ENCODE measurements at places on chromosomes 2 and 18.

- no peak for DNase-seq
These were observed 107.8 kb upstream of the TPO start for GRCh38 chr2:1305342-1306013.

- DNase-seq: no peak
These were observed 20.5 kb upstream of the RPL37A start for GRCh38 chr2:216478151-216478550.

- DNase-seq: no peak
These were observed 138.4 kb upstream of the HNRNPA3 start for GRCh38 chr2:177074099-177074710.

- no peak for DNase-seq
These were observed 4.0 kb upstream of the MREG start for GRCh38 chr2:216017365-216017764.

DNA sequence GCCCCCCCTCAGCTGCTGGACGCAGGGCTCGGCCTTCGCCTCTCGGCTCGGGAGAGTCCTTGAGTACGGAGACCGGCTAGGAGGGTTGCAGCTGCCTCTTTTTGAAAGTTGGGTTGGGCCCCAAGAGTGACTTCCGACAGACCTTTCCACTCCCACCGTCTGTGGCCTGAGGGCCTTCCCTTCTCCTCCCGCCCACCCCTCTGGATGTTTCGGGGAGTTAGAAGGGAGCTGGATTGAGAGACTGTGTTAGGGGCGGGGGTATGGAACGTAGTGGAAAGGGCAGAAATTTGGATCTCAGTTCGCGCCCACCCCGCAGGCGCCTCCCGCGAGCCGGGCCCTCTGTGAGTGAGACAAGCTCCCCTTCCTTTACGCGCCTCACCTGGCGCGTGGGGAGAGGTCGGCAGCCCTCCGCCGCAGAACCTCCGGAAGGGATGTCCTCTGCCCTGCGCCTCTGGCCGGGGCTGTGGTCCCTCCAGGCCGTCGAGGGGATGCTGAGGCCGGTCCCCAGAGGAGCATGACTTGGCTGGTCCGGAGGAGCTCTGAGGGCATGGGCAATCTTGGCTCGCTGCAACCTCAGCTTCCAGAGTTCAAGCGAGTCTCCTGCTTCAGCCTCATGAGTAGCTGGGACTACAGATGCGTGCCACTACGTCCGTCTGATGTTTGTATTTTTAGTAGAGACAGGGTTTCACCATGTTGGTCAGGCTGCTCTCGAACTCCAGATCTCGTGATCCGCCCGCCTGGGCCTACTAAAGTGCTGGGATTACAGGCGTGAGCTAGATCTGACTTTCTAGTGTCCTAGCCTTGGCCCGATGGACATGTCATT lies 15.9 kb downstream of the C2orf74 start:
- DNase-seq: no peak

GRCh38 chr2:229489016-229489415 lies 217.9 kb upstream of the PID1 start:
- DNase-seq: no peak

DNA sequence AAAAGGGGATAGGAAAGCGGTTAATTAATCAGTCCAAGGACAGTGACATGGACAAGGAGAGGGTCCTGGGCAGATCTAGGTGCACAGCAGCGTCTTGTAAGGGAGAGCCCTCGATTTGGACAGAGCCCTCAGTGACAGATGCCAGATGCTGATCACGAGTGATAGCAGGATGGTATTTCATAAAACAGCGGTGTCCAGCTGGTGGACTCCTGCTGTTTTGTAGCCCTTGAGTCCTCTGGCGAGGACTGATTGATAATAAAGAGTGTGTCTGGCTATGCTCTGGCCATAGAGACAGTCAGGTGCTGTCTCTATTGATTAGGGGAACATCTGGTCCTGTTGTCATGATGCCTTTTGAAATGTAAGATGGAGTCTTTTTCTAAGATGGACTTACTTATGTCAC lies 180.7 kb downstream of the NCK2 start:
- no peak for DNase-seq

GRCh38 chr2:31246184-31246852 lies 12.4 kb downstream of the EHD3 start:
- no peak for DNase-seq

DNA sequence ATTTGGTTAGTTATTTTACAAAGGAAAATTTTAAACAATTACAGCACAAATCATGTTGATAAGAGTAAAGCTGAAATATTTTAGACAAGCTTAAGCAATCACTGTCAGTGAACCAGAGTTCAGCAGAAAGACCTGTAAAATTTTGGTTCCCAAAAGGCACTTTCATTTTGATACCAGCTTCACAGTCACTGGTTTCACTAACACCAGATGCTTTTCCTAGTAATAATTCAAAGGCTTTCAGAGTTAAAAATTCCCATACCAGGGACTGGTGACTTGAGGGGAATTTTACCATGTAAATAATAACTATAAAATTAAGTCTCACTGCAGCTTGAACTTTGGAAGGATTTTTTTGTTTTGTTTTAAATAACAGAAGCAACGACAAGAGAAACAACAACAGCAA lies 102.3 kb upstream of the CD302 start:
- no peak for DNase-seq

- no peak for DNase-seq
These were observed 2.1 kb upstream of the EMILIN1 start for GRCh38 chr2:27076323-27076722.

DNA sequence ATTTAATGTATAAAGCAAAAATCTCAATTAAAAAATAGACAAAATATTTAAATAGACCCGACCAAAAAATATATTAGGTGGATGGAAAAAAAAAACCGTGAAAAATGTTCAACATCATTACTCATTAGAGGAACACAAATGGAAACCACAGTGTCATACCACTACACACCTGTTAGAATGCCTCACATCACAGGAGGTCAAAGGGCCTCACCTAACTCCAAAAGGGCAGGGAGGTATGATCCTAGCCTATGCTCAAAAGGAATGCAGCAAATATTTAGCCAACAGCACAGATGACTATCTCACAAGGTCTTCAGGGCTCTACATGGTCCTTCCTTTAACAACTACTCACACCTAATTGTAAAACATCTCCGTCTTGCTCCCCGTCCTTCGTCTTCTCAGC lies 185.5 kb upstream of the SETBP1 start:
- DNase-seq: no peak

DNA sequence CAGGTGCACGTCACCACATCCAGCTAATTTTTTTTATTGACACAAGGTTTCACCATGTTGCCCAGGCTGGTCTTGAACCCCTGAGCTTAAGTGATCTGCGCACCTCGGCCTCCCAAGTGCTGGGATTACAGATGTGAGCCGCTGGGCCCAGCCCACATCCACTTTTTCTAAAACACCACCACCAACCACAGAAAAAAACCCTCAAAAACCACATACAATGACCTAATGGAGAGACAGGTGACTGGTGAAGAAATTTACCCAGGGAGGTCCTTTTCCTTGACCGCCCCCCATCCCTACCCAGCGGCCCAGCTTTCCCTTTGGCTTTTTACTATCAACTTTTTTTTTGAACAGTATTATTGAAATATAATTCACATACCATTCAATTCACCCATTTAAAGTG lies 47.9 kb downstream of the CACNB4 start:
- DNase-seq: no peak

- no peak for DNase-seq
These were observed 230.0 kb upstream of the PARD3B start for GRCh38 chr2:204315236-204315662.

DNA sequence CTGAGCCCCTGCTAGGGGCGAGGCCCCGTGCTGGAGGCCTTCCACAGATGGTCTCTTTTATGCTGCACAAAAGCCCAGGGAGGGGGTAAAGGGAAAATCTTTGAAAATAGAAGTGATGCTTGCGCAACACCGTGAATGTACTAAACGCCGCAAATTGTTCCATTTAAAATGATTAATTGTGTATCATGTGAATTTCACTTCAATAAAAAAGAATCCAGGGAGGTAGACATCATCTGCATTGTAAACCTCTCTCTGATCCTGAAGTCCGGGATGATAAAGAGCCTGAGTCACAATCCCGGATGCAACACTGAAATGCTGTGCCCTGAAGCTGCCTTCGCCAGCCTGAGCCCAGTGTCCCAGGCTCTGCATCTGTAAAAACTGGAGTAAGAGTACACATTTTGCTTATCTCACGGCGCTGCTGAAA lies 107.7 kb upstream of the PPP1CB start:
- DNase-seq: peak; percentile 73

- DNase-seq: no peak
These were observed 17.6 kb downstream of the PRKCE start for GRCh38 chr2:45669032-45669486.

- DNase-seq: no peak
These were observed 29.1 kb downstream of the SLC4A3 start for GRCh38 chr2:219656526-219656925.

DNA sequence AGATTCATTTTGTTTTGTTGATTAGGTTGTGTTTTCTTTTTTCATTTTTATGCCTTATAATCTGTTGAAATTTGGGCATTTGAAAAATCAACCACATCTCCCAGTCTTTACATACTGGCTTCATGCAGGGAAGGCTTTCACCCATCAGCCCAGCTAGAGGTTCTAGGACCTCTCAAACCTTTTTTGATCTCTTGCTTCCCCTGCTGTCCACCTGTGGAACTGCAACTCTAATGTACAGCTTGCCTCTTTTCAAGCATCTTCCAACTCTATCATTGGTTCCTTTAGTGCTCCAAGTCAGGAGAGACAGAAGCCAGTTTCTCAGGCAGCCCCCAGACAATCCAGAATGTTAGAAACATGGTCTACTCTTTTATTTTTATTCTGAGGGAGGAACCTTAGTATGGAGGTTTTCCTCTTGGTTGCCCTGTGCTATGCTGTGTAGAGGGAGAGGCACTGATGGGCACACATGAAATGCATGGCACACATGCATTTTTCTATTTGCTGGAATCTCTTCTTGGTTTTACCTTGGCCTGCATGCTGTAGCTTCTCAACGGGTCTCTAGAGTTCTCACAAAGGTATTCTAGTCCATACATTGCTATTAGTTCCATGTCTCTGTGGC lies 107.2 kb upstream of the L3MBTL4 start:
- no peak for DNase-seq

DNA sequence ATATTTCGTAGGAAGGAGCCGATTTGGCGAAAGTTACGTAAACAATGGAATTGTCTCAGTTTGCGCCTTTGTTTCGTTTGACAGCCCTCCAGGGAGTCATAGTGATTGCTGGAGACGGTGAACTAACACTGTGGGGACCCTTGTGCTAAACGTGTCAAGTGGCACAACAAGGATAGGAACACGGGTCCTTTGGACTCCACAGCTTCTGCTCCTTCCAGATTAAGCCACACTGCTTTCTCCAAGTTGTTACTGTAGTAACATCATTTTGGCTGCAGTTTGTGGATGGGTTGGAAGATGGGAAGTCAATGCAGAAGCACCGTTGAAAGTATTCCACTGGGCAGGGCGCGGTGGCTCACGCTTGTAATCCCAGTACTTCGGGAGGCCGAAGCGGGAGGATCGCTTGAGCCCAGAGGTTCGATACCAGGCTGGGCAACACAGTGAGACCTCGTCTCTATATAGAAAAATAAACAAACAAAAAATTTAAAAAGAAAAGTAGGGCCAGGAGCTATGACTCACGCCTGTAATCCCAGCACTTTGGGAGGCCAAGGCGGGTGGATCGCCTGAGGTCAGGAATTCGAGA lies 636 bp upstream of the IMMT start:
- no peak for DNase-seq

DNA sequence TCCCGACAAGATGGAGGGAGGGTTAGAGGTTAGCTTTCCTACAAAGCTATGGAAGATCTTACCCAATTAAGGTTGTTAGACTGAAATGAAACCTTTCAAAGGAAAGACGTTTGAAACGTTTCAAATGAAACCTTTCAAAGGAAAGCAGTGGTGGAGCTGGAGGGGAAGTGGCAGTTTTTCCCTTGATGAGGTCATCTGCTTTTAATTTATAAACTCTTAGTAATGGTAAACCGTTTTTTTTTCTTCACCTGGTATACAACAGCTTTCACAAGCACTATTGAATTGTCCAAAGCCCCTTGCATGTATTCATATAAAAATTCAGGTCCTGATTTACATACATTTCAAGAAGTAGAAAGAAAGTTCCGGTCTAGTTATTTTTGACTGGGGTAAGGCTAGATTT lies 7.4 kb downstream of the PMAIP1 start:
- no peak for DNase-seq

- no peak for DNase-seq
These were observed 6.5 kb downstream of the NBAS start for GRCh38 chr2:15554525-15555218.

- DNase-seq: no peak
These were observed 39.6 kb downstream of the FAM171B start for GRCh38 chr2:186733414-186733813.

- peak; percentile 44 for DNase-seq
These were observed 20.0 kb downstream of the TRIP12 start for GRCh38 chr2:229901819-229902218.

DNA sequence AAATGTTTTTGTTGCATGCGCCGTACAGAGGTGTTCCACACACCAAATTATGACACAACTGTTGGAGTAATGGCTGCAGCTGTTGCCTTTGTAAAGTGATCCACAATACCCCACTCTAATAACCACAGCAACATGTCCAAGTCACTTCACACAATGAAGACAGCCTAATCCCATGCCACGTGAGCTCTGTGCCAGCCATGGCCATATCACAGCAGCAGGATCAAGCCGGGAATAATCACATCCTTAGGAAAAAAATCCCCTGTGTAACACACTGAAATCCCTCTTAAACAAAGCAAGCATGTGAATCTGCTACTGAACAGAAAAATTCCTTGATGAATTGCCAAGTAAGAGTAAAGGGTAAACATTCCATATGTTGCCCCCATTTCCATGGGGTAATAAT lies 179.5 kb upstream of the PARD3B start:
- no peak for DNase-seq

DNA sequence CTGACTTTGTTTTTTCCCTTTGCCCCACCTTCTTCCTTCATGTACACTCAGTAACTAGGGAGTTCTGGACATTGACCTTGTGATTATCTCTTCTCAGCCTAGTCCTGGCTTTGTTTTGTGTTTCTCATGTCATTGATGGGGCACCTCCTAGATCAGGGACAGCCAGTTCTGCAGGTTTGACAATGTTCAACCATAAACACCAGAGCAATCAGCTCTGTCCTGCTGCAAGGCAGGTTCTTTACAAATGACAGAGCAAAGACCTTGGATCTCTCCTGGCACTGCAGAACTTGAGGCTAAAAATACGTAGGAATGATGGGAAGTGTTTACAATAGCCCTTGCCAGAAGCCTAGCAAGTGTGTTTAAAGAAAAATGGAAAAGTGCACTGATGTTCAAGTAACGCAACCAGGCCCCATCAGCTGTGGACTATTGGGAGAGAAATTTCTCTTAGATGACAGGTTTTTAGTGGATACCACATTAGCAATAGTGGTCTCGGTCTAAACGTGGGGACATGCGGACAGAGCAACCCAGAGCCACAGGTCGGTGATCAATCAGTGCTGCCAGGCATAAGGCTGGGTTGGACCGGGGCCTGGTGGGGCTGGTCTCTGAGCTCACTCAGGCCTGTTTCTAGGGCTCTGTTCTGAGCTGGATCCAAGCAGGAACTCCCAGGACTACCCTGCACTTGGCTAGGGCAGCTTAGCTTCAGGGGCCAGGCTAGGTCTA lies 76.8 kb downstream of the SOWAHC start:
- no peak for DNase-seq

- no peak for DNase-seq
These were observed 68.9 kb upstream of the RMDN2 start for GRCh38 chr2:37856101-37856751.

GRCh38 chr2:191637182-191638078 lies 40.5 kb upstream of the NABP1 start:
- DNase-seq: no peak

All from SK-N-MC (cell line).